ENCODE measurements at places on chromosomes 5 and 9. TPM values are rescaled to one million over a fixed set of nuclear protein-coding genes. Genes with fewer than 3 reads are reported as not detected.
A peak's percentile ranks its signal among the peaks of the same experiment; 100 is the strongest.

The EQTN gene
- total RNA-seq: not detected

The CDHR2 gene
- 0.50 TPM for total RNA-seq

The ZDHHC12 gene
- total RNA-seq: 44.8 TPM

DNA sequence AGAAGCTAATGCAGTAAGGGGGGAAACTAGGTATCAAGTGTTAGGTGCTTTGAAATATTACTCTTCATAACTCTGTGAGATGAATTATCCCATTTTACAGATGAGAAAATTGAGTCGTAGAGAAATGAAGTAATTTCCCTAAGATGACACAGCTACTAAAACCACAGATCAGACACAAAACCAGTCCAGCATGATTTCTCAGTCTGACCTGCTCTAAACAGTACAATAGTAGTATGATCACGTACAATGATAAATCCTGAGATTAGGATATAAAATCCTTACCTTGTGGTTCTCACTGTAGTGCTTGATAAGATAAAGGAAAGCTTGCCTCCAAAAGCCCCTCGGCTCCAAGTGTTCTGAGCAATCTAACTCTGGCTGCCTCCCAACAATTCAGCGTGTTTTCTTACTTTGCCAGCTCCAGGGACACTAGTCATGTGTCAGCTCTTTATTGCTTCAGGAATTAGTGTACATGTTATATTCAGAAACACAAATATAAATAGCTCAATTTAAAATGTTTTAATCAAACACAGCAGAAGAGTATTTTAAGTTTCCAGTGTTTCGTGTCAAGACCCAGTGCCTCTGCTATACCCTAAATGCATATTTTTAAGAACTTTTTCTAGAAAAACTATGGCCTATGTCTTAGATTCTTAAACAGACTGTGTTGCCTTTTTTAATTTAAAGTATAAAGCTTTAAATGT is 243.6 kb downstream of the DENND1A start:
- peak; percentile 40 for ATAC-seq

GRCh38 chr5:73388306-73388684 is 60.3 kb downstream of the FOXD1 start:
- ATAC-seq: no peak

GRCh38 chr5:83494087-83494620 is 22.6 kb downstream of the VCAN start:
- no peak for ATAC-seq

GRCh38 chr5:177537389-177538361 is 16.7 kb downstream of the FAM193B start:
- no peak for ATAC-seq

- ATAC-seq: peak; percentile 59
Observed at GRCh38 chr9:91623004-91623403, 199.4 kb upstream of the NFIL3 start.

GRCh38 chr9:89940625-89941024 is 335.8 kb downstream of the GADD45G start:
- ATAC-seq: no peak

DNA sequence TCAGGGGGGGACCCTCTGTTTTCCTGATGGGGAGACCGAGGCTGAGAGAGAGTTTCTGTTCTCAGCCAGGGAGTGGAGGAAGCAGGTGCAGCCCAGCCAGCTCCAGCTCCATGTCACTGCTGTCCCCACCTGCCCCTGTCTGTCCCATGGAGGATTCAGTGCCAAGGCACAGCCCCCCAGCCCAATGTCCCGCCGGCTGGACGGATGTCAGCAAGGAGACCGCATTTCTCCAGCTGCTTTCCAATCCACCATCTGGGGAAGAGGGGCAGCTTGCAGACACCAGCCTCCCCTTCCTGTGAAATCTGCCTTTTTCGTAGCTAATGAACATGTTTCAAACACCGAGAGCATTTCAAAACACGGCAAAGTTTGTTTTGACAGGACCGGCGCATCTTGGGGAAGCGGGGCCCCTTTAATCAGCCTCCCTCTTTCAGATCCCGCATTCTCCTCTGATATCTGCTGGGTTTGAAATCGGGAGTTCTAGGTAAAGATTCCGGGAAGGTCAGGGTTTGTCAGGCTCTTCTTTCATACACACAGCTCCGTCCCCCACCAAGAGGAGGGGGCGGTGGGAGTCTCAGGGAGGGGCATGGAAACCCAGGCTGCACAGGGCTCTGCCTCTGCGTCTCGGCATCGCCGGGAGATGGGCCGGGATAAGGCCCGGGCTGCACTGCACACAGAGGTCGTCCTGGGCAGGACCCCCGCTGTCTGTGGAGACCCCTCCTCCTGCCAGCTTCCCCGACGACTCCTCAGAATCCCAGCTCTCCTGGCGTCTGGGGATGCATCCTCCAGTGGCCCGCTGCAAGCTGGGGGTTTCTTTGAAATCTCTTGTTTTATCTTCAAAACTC is 74.8 kb downstream of the NEK6 start:
- ATAC-seq: no peak

DNA sequence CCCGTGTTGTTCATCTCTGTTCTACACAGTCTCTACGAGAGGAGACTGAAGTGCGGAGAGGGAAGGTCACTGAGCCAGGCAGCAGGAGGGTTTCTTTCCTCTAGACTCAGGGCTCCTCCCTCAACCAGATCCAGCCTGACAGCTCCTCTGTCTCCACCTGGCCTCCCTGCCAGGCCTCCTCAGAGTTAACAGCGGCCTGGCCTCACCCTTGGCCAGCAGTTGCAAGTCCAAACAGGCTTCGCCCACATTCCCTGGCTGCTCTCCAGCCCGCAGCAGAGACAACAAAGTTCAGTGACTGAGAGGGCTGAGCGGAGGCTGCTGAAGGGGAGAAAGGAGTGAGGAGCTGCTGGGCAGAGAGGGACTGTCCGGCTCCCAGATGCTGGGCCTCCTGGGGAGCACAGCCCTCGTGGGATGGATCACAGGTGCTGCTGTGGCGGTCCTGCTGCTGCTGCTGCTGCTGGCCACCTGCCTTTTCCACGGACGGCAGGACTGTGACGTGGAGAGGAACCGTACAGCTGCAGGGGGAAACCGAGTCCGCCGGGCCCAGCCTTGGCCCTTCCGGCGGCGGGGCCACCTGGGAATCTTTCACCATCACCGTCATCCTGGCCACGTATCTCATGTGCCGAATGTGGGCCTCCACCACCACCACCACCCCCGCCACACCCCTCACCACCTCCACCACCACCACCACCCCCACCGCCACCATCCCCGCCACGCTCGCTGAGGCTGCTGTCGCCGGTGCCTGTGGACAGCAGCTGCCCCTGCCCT is at the start of gene HRCT1:
HRCT1 (plus strand) TSS at position 291 of the 768 bp plus-strand sequence; CDS start at position 377, 86 bp downstream.
- ATAC-seq: no peak

DNA sequence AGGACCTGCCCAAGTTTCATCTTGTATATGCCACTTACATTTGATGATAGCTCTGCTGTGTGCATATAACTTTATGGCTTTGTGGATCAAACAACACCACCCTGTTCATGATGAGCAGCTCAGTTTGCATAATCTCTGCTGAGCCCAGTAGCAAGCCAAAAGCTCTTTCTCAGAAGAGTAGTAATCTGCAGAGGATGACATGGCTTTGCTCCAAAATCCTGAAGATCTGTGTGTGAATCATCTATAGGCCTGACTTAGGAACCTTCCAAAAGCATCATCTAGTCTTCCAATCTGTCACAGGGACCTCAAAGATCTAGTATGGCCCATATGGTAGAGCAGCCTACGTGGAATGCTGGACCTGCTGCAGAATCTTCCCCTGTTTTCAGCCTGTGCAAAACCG is 394.6 kb downstream of the PSAT1 start:
- ATAC-seq: no peak

Measured in activated T-helper 17 cell treated with anti-CD3 and anti-CD28 coated beads, Interleukin-2, amount 50 U/mL, for 72 hours (primary cell).